Ammon's horn (tissue), 1 donor: ENCODE measurements at places on chromosomes 3 and 15.

DNA sequence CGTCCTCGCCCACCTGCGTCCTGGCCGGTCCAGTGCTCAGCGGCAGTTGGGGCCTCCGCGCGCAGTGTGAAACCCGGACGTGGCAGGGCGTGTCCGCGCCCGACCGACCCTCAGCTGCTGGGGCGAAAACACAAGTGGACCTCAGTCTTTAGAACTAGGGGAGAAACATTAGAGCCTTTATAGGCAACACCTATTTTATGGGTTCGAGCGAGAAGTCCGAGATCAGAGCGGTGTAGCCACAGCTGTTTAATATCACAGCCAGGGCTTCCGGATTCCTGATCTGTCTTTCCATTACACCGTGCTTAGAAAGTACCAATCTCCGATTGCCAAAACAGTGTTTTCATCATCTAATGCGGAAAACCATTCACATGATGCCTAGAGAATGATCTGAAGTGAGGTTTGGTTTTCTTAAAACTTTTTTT lies 506 bp downstream of the RAD51 start:
- no peak for DNase-seq

GRCh38 chr3:163327086-163327485 lies 1751.2 kb downstream of the SI start:
- no peak for DNase-seq

- DNase-seq, result no peak
Observed at GRCh38 chr3:45932112-45932511, 11.2 kb upstream of the CXCR6 start.

- DNase-seq, result no peak
Observed at GRCh38 chr3:171883893-171884279, 40.7 kb downstream of the TMEM212 start.

- DNase-seq, result no peak
Observed at GRCh38 chr3:3119393-3119851, 7.3 kb upstream of the TRNT1 start.

DNA sequence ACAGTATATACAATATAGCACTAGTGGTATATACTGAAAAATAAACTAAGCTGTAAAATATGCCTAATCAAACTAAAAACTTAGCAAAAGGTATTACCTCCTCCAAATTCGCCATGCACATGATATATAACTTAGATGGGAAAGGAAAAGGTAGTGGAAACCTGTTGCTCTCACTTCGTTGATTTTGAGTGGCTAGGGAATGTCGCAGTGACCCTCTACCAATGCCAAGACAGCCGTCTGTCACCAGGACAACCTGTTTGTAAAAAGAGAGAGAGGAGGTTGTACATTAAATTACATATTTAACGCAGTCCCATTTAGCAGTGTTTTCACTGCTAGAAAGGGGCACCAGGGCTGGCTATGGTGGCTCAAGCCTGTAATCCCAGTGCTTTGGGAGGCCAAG lies 11.3 kb downstream of the INTS14 start:
- no peak for DNase-seq

- DNase-seq, result peak; percentile 87
Observed at GRCh38 chr15:65530318-65531111, at the start of gene HACD3. TSS of gene HACD3 (plus strand) at chr15:65530463. CDS start at chr15:65530632, 169 bp downstream.

DNA sequence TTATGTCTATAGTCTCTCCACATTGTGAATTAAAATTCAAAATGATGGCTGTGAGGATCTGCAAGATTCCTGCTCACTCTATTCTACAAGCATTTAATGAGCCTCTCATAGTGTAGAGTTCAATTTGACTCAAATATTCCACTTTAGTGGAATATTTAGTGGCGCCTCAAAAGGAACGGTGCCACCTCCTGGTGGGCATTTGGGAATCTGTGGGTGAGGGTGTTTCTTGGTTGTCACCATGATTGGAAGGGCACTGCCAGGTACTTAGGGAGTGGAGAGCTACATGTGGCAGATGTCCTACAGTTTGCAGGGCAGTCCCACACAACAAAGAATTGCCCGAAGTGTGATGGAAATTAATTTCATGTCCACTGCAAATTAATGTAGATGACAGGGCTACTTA lies 21.5 kb upstream of the KCNMB3 start:
- DNase-seq, result no peak

DNA sequence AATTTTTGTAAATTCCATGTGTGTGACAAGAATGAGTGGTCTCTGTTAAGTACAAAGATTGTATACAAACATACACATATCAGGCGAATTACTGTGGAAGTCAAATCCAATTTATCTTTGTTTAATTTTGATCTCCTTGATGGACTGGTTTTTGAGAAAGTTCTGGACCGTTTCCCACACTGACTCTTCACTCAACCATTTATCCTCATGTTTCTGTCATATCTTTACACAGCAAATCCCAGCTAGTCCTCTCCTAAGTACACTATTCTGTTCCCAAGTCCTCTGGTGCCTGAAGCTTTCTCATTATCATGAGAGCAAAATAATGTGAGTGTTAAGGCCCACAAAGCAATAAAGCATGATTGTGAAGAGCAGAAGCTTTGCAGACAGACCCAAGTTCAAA lies 189.9 kb downstream of the WNT5A start:
- no peak for DNase-seq

DNA sequence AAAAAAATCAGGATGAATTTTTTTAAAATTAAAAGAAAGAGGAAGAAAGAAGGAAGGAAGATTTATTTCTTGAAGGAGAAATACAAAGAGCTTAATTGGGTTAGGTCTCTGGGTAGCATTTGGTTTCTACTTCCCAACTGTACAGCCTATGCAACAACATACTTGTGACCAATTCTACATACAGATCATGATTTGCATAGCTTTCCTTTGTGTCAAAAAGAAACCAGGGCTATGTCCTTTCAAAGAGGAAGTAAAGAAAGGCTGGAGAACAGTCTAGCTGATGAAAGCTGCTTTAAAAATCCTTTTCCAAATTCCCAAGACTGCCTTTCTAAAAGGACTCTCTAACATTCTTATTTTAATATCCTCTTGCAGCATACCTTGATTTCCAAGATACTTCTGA lies 6.1 kb upstream of the HGD start:
- DNase-seq, result peak; percentile 27

DNA sequence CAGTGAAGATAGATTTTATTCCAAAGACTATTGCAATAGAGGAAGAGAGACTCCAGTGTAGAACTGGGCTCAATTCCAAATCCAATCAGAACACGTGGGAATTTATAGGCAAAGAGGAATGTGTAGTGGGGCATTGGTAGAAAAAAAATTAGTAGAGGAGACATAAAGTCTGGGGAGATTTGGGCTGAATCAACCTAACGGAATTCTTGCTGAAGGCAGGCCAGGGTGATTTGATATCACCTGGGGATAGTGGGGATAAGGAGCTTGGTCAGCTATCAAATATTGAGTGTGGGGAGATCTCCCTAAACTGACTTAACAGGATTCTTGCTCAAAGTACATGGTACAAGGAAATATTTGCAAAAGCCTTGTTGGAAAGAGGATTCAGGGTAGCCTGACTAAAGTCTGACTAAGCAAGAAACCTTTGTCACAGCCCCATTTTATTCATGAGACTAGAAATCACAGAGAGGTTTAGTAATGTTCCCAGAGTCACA lies 29.6 kb downstream of the SST start:
- DNase-seq, result no peak

DNA sequence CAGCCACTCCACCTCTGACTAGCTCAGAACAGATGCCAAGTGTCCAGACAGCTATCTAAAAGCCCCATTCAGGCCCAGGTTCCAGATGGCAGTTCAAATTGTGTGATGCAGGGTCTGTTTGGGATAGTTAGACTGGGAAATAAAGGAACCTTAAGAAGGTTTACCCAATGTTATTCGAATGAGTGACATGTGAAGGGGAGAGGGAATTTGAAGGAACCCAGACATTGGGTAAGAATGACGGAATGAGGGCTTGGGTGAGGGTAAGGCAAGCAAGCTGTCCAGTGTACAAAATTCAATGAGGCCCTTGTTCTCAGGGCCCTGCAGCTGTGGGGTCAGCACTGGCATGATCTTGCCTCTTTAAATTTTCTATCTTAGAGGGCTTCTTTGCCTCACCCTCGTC lies 34.1 kb downstream of the ATP13A5 start:
- peak; percentile 38 for DNase-seq

DNA sequence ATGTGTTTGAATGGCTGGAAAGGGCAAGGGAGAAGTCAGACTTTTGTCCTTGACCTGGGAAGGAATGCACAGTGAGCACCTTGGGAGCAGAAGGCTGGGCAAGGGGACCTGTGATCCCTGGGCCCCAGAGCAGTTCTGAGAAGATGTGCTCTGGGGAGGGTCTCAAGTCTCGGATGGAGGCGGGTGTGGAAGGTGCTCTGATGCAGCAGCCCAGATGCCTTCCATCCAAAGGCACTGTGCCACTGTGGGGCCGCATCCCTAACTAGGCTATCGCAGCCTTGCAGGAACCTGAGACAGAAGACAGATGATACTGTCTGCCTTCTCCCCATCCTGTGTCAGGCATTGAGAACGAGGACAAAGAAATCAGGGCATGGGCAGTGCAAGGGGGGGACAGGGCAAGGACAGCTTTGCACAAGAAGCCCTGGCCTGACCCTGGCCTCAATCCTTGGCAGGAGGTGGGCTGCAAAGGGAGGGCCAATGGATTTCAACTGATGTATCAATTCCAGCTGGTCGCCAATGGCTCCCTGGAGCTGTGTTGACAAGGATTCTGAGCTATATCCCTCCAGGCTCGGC lies 14.6 kb upstream of the PRKCD start:
- no peak for DNase-seq

DNA sequence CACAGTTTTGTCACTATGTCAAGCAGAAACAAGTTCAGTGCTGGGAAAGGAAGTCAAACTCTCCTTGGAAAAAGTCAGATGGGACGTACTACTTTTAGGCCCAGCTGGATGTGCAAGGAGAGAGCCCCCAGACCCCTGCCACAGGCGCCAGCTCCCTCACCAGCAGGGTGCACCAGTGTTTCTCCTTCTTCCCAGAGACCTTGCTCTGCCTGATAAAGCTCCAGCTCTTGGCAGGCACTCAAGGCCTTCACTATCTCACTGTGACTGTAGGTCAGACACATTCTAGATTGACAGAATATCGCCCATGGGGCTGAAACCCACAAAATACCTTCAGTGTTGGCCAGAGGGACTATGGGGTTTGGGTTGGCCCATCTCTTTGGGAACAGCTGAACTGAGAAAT lies 54.8 kb upstream of the CHRNB4 start:
- no peak for DNase-seq

- DNase-seq, result no peak
Observed at GRCh38 chr15:90297021-90297420, 31.5 kb downstream of the NGRN start.

- DNase-seq, result no peak
Observed at GRCh38 chr3:125318871-125319270, 56.3 kb downstream of the ZNF148 start.

GRCh38 chr3:73148682-73149081 lies 87.2 kb downstream of the EBLN2 start:
- no peak for DNase-seq

DNA sequence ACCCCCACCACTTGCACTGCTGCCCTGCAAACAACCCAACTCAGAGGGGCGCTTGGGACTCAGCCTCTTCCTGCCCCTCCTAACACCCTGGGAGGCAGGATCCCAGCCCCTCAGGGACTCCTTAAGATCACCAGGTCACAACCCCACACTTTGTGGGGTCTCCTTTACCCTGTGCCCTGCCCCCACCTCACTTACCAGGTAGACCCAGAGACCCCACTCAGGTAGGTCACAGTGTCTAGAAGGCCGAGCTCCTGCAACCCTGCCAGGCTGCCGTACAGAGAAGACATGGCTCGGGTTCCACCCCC lies 9.1 kb downstream of the PLA2G4F start:
- DNase-seq, result no peak

DNA sequence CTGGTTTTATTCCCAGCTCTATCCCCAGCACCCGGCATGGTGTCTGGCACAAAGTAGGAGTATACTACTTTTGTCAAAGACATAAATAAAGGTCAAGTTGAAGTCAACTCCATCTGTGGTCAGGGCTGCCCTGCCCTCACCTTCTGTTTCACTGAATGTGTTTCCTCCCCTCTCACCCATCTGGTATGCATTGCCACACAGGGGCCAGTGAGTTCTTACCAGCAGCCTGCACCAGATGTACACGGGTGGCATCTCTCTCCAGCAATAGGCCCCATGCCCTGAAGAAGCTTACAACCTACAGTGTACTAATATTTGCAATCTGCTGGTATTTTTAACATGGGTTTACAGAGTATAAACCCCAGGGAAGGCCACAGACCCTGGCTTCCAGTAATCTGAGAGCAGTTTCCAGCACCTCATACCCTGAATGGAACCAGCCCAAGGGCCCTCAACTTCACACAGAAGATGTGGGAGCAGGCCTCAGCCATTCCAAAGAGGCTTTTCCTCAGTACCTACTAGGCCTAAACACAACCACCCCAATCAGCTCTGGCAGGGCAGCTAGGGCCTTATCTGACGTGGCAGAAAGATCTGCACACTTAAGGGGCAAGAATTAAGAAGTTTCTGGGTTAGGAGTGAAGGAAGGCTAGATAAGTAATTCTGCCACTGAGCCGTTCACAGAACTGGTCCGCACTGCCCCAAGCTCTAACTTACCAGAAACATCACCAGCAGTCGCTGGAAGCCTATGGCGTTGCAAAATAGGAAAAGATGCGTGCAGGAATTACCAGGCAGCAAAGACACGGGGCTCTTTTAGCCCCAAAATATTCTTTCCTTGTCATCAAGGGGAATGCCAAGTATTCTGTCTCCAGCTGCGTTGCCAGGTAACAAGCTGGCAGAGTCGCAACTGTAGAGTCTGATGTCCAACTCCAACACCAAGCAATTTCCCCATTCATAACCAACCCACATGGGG lies 2.1 kb downstream of the IDH2 start:
- DNase-seq, result peak; percentile 80

- no peak for DNase-seq
Observed at GRCh38 chr15:101020945-101021344, 101.8 kb downstream of the LRRK1 start.

DNA sequence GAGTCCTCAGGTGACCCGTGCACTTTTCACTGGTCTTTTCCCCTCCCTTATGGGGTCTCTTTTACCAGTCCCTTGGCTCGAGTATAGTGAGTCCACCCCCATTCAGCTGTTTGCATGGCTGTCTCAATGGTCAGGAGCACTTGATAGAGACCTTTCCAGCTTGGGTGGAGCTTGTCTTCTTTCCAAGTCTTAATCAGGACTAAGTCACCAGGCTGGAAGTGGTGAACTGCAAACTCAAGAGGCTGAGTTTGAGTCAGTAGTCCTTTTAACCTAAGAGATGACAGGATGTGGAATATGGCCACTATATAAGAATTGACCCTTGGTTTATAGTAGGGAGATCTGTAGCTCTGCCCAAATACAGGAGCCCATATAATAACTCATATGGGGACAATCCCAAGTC lies 279.7 kb downstream of the PYDC2 start:
- no peak for DNase-seq

- no peak for DNase-seq
Observed at GRCh38 chr3:69149586-69149985, 27.2 kb upstream of the LMOD3 start.

GRCh38 chr3:193938613-193939012 lies 197.3 kb upstream of the HES1 start:
- DNase-seq, result no peak

GRCh38 chr3:38601956-38602550 lies 47.4 kb downstream of the SCN5A start:
- no peak for DNase-seq

GRCh38 chr3:99118381-99118780 lies 216.9 kb upstream of the DCBLD2 start:
- no peak for DNase-seq
